ENCODE measurements at places on chromosomes 13 and 19.

- no peak for DNase-seq
Observed at GRCh38 chr19:47324502-47324901, 7.5 kb upstream of the C5AR2 start.

- peak; percentile 90 for DNase-seq
Observed at GRCh38 chr19:1929021-1929742, 11.8 kb upstream of the CSNK1G2 start.

DNA sequence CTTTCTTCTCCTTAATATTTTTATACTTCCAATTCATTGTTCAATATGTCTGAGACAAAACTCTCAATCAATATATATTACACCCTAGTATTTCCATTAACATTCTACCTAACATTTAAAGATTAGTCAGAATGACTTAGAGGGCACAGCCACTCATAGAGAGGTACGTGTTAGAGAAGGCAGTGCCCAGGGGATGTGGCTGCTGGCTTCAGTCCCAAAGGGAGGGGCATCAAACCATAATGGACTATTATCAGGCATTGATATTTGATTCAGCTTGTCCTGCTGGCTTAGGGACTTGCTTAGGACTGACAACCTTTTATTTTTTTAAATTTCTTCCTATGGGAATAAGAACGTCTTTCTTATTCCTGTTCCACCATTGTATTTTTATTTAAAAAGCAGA is 1392.0 kb upstream of the ATXN8OS start:
- no peak for DNase-seq

DNA sequence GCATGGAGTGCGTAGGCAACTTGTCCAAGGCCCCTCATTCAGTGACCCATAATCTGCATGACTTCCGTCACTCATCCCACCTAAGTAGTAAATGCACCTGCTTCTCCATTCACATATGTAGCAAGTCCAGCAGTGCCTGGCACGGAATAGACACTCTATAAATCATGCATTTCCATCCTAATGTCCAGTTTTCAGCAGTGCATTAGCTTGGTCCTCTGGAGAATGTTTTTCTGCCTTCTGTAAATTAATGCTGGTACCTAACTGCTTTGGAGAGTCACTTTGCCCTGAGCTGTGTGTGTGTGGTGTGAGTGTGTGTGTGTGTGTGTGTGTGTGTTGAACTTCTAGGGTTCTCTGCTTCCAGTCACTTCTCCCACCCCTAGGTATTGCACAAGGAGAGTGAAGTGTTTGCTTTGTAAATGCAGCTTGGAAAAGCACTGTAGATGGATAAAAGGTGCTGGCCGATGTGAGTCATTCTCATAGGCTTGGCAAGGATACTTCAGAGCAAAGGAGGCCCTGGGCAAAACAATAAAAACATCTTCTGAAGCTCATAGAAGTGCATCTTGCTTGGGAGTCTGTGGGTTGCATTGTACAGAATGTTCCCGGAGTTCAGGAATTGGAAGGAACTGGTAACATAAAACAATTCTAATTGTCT is 181.8 kb downstream of the KATNAL1 start:
- no peak for DNase-seq

DNA sequence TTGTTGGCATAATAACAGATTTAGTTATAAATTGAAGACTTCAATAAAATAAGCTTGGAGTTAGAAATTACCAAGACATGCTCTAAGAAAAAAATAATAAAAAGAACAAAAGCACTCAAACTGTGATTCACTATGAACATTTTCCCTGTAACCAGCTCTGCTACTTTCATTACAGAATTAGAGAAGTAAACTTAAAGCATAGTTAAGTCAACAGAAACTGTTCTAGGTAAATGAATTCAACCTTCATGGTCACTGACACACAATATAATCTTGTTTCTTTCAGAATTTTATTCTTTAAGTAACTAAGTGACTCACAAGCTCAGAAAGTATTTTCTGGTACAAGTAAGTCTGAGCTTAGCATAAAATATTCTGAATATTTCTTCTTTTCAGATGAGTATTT is 136.3 kb downstream of the KLF5 start:
- DNase-seq = no peak

DNA sequence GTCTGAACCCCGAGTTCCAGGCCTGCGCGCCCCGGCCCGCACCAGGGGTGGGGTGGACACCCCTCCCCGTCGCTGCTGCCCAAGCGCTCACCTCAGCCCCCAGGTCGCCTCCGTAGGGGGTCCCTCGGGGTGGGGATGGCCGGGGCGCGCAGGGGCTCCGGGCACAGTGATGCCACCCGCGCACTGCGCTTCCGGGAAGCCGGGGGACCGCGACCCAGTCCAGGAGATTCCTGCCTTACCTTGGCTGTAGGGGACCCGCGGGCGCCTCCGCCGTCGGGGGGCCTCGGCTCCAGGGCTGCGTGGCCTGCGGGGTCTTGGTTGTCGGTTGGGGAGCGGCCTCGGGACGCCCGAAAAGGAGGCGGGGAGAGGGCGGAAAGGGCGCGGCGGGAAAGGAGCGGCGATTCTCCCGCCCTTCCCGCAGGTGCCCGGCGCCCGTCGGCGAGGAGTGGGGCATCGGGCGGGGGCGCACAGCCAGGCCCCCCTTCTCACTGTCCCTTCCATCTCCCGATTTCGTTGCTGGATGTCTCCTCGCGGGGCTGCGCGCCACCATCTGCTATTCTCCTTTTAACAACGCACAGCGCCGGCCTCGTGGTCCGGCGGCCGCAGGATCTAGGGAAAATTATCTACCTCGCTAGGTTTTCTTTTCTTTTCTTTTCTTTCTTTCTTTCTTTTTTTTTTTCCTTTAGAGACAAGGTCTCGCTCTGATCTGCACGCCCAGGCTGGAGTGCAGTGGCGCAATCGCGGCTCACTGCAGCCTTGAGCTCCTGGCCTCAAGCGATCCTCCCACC is at the start of gene KEAP1:
TSS of gene KEAP1 (minus strand) at position 355 of the 788 bp plus-strand sequence. CDS start 3,323 bp downstream, outside the sequence.
- peak; percentile 55 for DNase-seq

- no peak for DNase-seq
Observed at GRCh38 chr19:18366021-18366435, 19.9 kb upstream of the GDF15 start.

DNA sequence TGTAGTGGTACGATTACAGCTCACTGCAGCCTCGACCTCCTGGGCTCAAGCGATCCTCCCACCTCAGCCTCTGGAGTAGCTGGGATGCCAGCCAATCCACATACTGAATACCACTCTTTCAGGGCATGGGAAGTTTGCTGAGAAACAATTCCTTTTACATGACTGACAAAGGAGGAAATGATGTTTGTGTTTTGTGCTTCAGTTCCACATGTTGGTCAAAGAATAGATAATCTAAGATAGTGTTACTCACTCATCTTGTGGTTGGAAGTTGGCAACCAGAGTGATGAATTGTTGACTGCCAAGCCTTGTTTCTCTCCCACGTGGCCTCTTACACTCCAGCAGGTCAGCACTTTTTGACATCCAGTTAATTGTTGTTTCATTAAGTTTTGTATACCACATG is 7.6 kb downstream of the MBD3L2B start:
- DNase-seq = no peak

DNA sequence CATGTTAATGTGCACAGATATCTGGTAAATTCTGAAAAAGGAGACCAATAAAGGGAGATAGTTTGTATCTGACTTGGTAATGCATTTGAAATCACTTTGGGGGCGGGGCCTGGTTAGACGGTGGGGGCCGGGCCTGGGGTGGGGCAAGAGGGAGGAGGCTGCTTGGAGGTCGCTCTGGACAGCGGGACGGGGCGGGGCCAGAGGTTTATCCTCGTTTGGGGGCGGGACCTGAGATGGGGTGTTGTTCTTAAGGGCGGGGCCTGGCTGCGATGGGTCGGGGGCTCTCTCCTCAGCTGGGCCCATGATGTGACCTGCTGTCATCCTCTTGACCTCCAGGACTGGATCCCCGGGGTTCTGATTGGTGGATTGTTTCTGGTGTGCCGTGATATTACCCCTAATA is 4.9 kb upstream of the ZNF808 start:
- DNase-seq = no peak

- DNase-seq = no peak
Observed at GRCh38 chr19:46221981-46222610, 7.4 kb upstream of the IGFL1 start.
